ENCODE measurements at places on chromosomes 3 and 15.

DNA sequence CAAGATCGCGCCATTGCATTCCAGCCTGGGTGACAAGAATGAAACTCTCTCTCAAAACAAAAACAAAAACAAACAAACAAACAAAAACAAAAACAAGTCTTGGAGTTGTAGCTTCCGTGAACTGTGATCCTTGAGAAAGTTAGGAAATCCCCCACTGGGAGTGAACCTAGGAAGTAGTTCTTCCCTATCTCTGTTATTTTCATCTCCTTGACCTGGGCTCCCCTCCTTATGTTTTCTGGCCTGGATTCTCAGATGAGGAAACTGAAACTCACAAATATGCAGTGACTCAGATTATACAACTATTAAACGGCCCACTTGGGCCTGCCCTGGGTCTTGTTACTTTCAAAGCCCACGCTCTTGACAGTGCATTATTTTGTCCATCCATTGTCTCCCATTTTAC lies 29.7 kb downstream of the SAXO2 start:
- DNase-seq: no peak

DNA sequence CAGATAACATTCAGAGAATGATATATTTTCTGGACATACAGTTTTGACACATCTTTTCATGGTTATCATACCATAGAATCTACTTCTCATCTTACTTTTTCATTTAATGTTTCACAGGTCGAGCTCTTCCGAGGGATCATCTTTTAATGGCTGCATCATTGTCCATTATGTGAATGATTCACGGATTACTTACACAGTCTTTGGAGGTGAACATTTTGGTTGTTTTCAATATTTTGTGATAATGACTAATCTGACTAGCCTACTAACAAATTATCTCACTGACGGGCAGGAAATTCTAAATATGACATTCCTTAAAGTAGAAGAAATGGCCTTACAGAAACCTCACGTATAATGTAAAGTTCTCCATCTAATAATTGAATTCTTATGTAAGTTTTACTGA lies 209.1 kb upstream of the STRIT1 start:
- DNase-seq: no peak

- no peak for DNase-seq
These were observed 64.7 kb downstream of the UBE3A start for GRCh38 chr15:25374143-25374542.

DNA sequence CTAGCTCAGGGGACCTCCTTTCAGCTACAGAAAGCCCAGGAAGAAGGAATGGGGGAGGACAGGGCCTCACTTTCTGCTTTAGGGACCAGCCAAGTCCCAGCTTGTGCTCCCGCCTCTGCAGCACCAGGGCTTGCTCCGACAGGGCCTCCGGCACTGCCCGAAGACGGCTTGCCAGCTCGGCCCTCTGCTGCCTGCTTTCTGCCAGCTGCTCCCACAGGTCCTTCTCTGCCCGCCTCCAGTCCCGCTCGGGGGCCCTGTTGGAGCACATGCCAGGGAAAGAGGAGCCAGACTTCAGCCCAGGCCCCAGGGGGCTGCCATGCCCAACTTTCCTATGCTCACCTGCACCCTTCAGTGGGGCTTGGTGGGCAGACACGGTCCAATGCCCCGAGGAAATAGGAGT lies 4.3 kb upstream of the CLK3 start:
- no peak for DNase-seq

DNA sequence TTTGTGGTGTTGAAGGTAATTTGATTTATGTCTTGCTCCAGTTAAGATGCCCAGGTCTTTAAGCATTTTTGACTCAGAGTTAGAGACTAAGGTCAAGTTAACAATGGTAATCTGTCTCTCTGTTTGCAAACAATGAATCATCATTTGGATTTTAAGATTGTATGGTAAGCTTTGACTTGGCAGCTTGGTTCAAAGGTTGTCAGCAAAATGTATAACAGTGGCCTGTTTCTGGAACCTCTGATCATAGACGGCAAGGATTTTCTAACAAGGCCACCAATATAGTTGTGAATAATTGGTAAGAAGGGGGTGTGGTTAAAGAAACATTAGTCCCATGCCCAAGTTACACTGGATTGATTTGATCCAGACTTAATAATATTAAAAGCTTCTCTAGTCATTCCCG lies 775.2 kb upstream of the GOLIM4 start:
- no peak for DNase-seq

GRCh38 chr3:37992271-37993066 lies 1.9 kb downstream of the VILL start:
- no peak for DNase-seq

- no peak for DNase-seq
These were observed 45.3 kb downstream of the OSTN start for GRCh38 chr3:191244242-191244867.

DNA sequence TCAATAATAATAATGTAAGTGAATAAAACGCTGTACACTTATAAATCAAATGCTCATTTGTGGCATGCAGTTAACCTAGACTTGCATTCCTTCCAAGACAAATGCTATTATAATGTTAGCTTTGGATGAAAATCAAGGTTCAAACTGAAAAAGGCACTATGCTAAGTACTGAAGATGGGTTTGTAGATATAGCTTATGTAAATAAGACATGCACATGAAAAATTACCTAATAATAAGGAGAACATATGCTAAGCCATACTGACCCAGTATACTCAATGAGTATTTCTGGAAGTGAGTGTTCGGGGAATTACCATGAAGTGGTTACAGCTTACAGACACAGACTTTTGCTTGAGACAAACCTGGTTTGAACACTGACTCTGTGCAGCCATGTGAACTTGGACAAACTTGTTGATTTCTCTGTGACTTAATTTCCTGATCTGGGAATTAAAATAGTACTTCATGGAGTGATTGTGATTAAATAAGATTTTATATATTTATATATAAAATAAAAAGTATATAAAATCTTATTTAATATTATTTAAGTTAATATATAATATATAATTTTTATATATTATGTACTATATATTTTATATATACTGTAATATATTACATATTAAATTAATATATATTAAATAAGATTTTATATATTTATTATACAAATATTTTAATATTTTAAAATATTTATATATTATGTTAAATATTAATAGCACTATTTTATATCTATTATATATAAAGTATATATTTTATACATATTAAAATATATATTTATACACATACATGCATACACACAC lies 159.2 kb downstream of the ZPLD1 start:
- no peak for DNase-seq

GRCh38 chr15:65979316-65979715 lies 110.0 kb downstream of the RAB11A start:
- DNase-seq: no peak

- no peak for DNase-seq
These were observed 9.9 kb downstream of the UQCC5 start for GRCh38 chr3:52546111-52546901.

DNA sequence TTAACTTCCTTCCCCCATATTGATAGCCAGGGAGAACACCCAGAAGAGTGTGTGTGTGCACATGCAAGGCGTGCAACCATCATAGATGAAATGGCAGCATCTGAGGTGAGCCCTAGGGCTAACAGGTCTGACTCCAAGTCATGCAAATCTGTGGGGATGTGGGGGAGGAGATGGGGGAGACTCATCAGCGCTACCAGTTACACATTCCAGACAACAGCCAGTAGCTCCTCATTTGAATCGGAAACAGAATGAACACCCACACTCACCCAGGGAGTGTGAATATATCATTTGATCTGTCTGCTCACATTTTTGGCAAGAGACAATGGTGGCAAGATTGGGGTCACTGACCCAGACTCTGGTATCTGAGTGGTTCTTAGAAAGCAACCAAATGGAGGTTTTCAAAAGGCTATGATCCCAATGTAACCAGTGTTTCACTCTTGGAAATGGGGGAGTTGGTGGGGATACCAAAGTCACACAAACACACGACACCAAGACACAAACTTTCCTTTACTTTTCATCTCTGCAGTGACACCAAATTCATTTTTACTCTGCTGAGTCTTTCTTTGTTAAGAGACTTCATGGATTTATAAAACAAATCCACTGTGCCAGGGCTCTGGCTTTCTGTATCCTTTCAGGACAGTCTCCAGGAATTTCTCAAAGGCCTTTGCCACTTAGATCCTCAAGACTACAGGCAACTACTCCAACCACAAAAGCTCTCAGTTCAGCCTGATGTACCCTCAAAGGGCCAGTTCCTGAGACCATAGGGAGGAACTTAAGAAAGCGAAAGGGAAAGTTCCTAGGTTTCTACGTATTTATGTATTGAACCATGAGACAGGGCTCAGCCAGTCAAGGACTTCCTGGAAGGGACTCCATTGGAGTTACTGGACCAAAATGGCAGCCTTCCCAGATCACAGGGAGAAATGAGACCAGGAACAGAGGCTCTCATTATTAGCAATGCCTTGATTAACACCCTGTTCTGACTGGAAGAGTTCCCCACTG lies 2.2 kb downstream of the CDCP1 start:
- DNase-seq: no peak

DNA sequence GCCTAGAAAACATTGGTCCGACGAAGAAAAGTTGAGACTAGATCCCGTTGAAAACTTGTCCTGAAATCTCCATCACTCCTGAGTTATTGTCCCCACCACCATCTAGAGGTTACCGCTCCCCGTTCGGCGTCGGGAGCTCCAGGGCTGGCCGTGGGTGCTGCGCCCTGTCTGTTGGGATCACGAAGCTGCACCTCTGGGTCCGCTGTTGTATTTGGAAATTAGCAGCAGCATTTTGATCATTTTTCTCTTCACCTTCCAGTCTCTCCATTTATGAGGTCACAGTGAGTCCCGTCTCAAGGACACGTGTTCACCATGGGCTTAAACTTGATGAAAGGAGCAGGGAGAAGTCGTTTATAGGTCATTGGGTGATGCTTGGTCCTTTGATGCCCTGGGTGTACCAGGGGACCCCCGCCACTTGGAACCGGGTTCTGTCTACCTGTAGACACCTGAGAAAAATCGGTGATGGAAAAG lies 565 bp downstream of the MANF start:
- DNase-seq: no peak

DNA sequence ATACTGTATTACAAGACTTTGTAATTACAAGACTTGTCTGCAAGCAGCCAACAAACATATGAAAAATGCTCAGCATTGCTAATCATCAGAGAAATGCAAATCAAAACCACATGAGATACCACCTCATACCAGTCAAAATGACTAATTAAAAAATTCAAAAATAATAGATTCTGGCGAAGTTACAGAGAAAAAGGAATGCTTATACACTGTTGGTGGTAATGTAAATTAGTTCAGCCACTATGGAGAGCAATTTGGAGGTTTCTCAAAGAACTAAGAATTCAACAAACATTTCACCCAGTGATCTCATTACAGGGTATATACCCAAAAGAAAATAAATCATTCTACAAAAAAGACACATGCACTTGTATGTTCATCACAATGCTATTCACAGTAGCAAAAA lies 617.5 kb upstream of the CCDC54 start:
- DNase-seq: peak; percentile 19

GRCh38 chr3:146189519-146190173 lies 28.7 kb upstream of the PLOD2 start:
- no peak for DNase-seq

GRCh38 chr3:194142156-194142910 lies 6.4 kb downstream of the HES1 start:
- DNase-seq: no peak
